ENCODE measurements at places on chromosomes 6 and 20. TPM values are rescaled to one million over a fixed set of nuclear protein-coding genes. Genes with fewer than 3 reads are reported as not detected.

- no peak for DNase-seq
These were observed 33.3 kb downstream of the ZC3H12D start for GRCh38 chr6:149451376-149452036.

GRCh38 chr6:63862486-63863198, 227.0 kb downstream of the PHF3 start:
- DNase-seq, result no peak

GRCh38 chr6:168188369-168189199, 109.6 kb upstream of the FRMD1 start:
- no peak for DNase-seq

LY6G5B gene
- 24.3 TPM for total RNA-seq

ZSCAN23 gene
- 1.9 TPM for total RNA-seq
